ENCODE measurements at places on chromosomes 13 and 19.

- no peak for DNase-seq
Measured at GRCh38 chr19:38718747-38719543, 25.3 kb downstream of the CAPN12 start.

DNA sequence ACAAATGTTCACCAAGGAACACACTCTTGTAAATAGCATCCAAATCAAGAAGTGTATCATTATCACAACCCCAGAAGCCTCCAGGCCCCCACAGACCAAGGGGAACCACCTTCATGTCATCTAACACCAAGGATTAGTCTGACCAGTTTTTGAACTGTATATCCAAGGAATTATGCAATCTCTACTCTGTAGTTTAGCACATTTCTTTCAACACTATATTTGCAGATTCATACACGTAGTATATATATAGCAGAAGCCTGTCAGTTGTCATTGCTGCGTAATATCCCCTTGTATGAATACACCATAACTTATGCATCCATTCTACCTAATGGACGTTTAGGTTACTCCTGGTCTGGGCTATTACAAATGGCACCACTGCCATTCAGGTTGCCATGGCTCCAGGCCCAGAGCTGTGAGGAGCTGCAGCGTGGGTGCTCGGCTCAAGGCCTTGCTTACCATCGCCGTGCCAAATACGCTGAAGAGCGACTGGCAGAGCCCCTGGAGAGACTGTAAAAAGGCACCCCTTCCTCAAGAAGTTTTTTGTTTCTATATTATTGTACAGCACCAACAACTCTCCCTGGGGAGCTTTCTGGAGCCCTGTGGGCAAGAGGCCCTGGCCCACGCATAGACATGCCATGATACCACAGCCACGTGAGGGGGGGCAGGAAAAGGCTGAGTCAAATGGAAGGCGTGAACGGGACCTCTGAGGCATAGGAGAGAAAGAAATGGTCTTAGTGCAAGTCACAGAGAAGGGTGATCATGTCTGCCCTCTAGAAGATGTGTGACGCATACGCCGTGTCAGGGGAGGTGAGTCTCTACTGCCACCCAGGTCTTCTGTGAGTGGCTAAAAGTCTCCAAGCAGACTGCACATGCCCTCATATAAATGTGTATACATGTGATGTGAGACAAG lies 10.8 kb downstream of the LATS2 start:
- DNase-seq = no peak

DNA sequence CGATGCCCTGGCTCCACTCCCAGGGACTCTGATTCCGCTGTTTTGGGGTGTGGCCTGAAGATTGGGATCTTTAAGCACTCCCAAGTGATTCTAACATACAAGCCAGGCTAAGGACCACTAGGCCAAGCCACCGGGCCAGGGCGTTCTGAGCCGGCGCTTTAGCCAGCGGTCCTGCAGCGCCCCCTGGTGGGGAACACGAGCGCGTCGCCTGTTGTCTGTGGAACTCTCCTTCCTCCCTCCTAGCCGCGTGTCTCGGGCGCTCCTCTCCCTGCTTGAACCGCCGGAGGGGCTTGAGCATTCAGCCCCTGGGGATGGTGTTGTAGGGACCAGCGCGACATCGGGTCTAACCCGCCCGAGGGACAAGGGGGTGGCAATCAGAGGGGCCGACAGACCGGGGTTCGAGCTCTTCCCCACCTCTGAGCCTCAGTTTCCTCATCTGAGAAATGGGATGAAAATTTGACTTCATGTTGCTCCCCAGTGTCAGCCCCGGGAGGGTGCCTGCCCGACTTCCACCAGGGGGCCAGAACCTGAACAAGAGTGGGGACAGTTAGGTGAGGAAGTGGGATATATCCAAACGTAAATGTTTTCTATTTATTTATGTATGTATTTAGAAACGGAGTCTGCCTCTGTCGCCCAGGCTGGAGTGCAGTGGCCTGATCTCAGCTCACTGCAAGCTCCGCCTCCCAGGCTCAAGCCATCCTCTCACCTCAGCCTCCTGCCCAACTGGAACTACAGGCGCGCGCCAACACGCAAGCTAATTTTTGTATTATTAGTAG lies 18.0 kb upstream of the PNMA8B start:
- DNase-seq = peak; percentile 46

DNA sequence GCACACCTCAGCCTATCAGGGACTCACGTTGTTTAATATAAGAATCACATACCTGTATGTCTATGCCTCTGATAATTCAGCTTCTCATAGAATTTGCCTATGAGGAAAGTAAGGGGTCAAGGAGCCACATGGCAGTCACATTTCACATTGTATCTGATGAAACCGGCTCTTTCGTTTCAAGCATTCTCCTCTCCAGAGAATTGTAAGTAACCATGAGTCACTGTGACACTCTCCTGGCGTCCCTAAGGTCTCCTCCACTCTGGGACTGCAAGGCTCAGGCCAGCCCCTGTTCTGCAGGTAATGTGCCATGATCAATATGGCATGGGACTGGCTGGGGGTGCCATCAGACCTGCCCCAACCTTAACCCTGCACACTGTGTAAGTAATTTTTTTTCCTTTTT lies 503.3 kb downstream of the COG6 start:
- no peak for DNase-seq

GRCh38 chr13:18996627-18997051 lies 185.0 kb downstream of the TUBA3C start:
- DNase-seq = no peak

- no peak for DNase-seq
Measured at GRCh38 chr19:8610041-8610935, at the start of gene ADAMTS10. Gene ADAMTS10, minus strand, starts transcription at chr19:8610715. Its CDS starts 5,005 bp downstream, at chr19:8605710.

DNA sequence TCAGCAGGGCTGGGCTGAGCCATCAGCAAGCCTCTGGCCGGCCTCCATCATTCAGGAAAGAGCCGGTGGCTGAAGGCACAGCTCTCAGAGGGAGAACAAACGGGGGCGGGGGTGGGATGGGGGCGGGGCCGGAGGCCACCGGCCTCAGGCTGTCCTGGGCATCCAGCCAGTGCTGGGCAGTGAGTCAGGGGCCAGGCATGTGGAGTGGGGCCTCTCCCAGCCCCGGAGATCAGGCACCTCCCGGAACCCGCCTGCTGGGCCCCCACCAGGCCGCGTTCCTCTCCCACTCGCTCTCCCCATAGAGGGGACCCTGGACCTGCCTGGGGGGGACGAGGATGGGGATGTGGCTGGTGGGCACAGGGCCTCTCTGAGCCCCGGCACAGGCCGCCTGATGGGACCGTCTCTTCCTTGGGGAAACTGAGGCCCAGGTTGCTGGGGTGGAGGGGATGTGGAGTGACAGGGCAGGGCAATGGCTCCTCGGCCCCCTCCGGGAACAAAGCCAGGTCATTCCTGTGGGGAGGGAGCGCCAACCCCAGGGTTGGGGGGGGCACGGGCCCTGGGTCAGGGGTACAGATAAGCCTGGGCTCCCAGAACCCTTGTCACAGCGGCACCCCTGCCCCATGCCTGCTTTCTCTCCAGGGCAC lies 12.9 kb downstream of the SPC24 start:
- DNase-seq = no peak

GRCh38 chr13:110266983-110267382 lies 40.0 kb downstream of the COL4A1 start:
- DNase-seq = no peak

DNA sequence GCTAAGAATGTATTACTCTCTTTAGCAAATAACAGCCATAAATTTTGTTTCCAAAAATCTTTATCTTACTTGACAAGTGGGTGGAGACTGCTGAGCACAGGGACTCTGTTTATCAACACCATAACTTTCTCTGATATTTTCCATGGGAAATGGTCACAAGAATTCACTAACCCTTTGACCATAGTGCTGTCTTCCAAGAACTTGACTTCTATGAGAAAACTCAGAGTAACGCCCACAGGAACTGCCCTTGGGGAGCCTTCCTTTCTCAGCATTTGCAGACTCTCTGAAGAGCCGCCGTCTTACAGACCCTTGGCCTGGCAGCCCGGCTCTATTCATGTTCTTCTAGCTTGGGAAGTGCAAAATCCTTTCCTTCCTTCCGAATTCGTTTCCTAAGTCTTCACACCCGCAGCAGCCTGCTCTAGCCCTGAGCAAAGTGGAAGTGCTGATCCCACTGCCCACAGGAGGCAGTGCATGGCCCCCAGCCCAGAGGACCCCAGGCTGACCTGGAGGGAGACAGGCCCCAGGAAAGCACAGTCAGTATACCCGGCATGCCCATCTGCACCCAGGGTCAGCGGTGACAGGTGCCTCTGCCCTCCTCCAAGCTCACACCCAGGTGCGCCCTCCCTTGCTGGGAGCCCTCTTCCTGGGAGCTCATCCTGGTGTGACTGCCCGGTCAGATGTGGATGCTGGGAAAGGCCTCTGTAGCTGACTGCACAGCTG lies 10.2 kb downstream of the GAS6 start:
- DNase-seq = no peak

DNA sequence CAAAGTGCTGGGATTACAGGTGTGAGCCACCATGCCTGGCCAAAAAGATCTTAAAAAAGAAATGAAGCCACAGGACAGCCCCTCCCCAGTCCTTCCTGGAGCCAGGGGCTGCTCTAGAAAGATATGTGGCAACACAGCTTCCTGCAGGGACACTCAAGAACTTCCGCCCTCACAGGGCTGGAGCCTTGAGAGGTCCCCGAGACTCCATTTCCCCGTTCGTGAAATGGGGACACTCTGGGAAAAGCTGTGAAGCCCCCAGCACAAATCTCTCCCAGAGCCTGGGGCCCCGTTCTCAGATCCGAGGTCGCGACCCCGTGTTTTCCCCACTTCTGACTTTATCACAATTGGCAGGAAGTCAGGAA lies 2.5 kb upstream of the GPX4 start:
- DNase-seq = no peak

DNA sequence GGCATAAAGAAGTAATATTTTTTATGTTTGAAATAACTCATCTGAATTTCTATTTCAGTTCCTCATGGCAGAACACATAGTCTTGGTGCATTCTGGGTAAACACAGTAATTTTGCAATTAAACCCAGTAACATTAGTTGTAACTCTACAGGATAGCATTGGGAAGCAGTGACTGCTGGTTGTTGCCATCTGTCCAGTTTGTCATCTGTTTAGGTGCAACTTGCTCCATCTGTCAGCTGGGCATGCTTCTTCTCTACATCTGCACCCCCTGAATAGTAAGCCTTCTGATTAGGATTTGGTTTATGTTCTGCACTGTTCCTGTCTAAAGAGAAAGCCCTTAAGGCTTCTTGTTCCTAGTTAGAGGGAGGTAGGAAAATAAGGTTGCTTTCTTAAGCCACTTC lies 63.5 kb upstream of the CSNK1A1L start:
- no peak for DNase-seq

DNA sequence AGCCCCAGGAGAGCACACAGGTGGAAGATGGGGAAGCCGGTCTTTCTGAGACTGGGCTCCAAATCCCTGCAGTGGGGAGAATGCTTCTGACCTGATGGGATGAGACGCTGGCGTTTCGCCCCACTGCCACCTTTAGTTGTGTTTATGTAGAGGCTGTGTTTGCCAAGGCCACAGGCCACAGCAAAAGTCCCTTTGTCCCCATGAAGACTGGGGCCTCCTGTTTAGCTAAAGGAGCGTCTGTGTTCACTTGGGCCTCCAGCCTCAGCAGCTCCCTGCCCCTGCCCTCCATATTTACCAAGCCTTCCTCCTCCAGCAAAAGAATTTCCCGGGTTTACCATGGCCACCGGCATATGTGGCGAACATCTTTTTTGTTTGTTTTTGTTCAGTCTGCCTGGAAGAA lies 10.4 kb upstream of the KLK14 start:
- no peak for DNase-seq

DNA sequence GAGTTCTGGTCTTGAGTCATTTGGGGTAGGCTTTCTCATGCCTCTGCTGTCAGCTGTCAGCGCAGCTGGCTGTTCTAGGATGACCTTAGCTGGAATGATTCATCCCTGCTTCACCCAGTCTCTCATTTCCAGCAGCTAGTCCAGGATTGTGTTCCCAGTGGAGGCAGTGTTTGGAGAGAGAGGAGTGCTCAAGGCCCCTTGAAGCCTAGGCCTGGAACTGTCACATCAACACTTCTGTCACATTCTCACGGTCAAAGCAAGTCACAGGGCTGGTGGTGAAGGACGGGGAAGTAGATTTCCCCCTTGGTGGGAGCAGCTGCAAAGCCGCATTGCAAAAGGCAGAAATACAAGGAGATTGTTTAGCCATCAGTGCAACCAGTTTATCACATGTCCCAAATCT lies 15.2 kb downstream of the TPT1 start:
- DNase-seq = no peak

GRCh38 chr13:94218537-94218936 lies 260.9 kb downstream of the DCT start:
- no peak for DNase-seq

- DNase-seq = no peak
Measured at GRCh38 chr19:47374876-47375693, 26.0 kb downstream of the DHX34 start.

GRCh38 chr19:4396949-4397783 lies 3.2 kb downstream of the SH3GL1 start:
- DNase-seq = no peak

DNA sequence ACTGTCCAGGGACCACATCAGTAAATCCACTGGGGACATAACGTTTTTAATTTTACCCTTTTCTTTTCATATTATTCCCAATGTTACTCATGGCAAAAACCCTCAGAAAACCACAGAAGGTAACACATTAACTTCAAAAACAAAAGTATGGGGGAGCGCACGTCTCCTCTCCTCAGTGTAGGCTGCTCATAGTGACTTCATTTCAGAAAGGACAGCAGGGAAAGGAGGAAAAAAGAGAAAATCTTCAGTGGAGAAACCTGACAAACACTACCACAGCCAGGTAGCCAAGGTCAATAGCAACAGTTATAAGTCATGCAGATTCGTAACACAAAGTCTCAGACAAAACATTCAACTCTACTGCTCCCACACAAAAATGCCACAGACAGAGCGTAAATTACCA lies 21.4 kb downstream of the DZIP1 start:
- DNase-seq = no peak

DNA sequence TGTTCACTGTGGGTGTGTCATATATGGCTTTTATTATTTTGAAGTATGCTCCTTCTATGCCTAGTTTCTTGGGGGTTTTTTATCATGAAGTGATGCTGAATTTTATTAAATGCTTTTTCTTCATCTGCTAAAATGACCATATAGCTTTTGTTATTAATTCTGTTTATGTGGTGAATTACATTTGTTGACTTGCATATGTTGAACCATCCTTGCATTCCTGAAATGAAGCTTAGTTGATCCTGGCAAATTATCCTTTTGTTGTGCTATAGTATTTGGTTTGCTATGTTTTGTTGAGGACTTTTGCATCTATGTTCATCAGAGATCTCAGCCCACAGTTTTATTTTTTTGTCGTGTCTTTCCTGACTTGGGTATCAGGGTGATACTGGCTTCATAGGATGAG lies 12.1 kb downstream of the GPC6 start:
- no peak for DNase-seq

DNA sequence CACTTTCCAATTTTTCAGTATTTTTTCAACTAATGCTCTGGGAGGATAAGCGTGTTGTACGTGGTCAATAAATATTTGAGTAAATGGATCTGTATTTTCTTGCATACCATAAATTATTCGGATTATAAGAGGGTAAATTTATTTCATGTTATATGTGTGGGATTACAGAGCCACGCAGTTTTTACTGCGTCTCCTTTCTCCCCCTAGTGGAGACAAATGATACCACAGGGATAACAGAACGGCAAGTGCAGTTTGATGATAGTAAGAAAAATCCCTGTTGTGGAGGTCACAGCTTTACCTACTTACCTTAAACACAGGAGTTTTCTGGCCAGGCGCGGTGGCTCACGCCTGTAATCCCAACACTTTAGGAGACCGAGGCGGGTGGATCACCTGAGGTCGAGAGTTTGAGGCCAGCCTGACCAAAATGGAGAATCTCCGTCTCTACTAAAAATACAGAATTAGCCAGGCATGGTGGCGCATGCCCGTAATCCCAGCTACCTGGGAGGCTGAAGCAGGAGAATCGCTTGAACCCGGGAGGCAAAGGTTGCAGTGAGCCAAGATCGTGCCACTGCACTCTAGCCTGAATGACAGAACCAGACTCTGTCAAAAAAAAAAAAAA lies 16.8 kb downstream of the MBD3L2B start:
- peak; percentile 31 for DNase-seq
